ENCODE measurements at places on chromosomes 5 and 9.

- DNase-seq = no peak
Measured at GRCh38 chr5:176427971-176428370, 11.6 kb upstream of the CLTB start.

DNA sequence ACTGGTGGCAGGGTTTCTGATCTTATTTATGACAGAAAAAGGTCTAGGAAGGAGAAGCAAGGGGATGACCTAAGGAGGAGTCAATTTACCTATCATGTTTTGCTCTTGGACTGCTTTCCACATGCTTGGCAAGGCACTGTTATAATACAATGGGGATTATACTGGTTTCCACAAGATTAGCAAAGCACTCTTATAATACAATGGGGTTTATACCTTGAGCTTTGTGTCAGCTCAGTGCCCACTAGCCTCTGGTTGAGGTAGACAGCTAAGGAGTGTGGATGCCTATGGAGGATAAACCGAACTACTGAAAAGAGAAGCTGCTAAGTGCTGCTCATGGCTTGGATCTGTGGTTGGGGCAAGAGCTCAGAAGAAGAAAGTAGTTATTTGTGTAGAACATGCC, 68.7 kb downstream of the MRPS27 start:
- DNase-seq = no peak

- DNase-seq = no peak
Measured at GRCh38 chr5:149450199-149450598, 71.1 kb upstream of the IL17B start.

- DNase-seq = no peak
Measured at GRCh38 chr5:66553368-66553912, 42.8 kb upstream of the MAST4 start.

DNA sequence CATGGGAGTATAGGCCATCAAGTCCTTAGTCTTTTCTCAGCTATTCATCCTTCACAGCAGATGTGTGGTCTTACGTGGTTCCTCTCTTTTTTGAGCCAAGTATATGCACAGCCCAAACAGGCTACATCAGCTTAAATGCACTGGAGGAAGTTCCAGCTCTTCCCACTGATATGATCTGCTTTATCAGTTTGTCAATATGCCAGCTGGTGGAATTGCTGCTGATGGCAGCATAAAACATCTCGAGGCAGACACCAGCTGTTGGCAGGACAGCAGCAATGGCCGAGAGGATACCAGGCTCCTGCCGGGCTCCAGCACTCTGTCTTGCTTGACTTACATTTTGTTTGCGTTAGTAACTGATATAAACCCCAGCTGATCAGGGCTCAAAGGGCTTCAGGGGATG, 143.4 kb downstream of the TENT4A start:
- no peak for DNase-seq

GRCh38 chr5:134556994-134557393, 31.5 kb downstream of the JADE2 start:
- no peak for DNase-seq

DNA sequence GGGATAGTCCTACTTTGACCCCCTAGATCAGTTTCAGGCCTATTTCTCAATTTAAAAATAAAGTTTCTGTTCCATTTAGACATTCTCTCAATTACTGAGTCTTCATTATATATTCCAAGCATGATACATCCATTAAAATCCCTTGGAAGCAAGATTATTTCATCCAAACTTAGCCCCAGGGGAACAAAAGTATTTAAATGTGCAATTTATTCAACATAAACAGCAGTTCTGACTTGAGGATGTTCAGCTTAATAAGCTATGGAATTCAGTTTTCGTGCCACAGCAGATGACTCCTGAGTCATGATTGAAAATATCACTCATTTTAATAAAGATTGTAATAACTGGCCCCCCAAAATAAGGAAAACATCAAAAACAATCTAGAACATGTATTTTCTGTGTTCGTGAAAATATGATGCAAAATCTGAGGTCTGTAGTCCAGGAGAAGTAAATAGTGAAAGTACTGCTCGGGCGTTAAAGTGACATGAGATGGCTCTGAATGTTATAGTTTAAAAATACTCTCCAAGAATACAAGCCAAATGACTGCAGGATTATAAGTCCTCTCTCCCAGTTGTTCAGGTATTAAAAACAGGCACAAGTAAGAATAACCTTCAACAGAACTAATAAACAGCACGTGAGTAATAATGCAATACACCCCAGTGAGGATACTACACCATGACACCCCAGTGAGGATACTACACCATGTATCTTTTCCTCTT, 67.1 kb downstream of the RETREG1 start:
- DNase-seq = no peak

- no peak for DNase-seq
Measured at GRCh38 chr5:17064241-17064640, 128.2 kb upstream of the MYO10 start.

Data from NCI-H774 (cell line).